Stimulated activated CD4-positive, alpha-beta T cell treated with anti-CD3 and anti-CD28 coated beads, Interleukin-1b, Interleukin-23, amount 100 ng/mL, for 1 hour (primary cell): ENCODE measurements at places on chromosomes 7 and 10.

GRCh38 chr7:18200266-18200665 is 172.6 kb upstream of the PRPS1L1 start:
- DNase-seq, result no peak

DNA sequence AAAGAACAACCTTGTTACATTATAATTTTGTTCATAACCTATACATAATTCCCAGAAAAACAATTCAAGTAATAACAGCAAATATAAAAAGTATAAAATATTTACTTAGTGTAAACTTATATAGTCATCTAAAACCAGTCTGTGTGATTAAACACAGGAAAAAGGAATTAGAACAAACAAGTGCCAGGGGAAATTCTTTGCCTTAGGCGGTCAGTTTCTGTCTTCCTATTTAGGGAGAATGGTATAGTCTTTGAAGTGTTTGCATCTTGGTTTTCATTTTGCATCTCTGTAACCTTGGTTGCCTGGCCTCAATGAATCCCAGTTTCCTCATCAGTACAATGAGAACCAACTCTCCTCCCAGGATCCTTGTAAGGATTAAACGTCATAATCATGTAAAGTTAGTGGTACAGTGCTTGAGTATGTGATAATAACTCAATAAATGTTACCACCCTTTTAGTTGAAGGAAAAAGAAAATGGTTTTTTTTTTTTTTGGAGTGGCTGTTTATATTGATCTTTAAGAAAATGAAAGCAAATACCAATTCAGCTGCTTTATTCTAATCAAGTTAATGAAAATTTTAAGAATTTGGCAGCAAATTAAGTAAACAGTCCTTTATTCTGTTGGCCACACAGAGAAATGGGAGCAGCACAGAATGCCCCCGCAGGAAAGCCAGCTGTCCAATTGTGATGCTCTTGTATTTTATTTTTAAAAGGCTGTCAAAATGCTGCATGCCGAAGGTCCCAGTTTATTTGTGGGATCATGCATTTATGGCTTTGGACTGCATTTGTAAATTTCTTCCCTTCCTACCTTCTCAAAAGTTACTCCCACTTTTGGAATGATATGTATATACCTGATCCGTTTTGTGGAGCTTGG is 61.8 kb downstream of the SHH start:
- no peak for DNase-seq

- no peak for DNase-seq
These were observed 57.1 kb upstream of the NPTX2 start for GRCh38 chr7:98559958-98560357.

DNA sequence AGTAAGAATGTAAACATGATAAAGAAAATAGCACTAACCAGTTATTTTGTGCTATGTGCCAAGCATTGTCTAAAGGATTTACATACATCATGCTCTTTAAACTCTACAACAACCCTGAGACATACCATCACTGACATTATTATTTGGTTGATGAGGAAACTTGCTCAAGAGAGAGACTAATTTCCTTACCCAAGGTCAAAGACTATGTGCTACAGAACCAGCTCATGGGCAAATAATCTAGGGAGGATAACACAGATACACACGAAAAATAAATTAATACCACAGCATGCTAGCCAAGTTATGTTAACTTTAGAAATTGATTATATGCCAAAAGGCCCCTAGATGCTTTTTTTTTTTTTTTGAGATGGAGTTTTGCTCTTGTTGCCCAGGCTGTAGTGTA is 2.7 kb downstream of the ANKRD16 start:
- DNase-seq, result no peak

- DNase-seq, result no peak
These were observed 9.6 kb downstream of the PDZD8 start for GRCh38 chr10:117365612-117366011.

DNA sequence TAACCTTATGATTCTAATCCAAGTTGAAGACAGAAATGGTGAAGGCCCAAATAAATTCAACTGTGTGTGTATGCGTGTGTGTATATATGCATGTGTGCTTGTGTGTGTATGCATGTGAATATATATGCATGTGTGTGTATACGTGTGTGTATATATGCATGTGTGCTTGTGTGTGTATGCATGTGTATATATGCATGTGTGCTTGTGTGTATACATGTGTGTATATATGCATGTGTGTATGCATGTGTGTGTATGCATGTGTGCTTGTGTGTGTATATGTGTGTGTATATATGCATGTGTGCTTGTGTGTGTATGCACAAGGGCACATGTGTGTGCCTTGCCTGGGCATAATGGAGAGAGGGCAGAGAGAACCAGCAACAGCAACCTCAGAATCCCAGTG is 184.7 kb upstream of the PLPP4 start:
- DNase-seq, result no peak

DNA sequence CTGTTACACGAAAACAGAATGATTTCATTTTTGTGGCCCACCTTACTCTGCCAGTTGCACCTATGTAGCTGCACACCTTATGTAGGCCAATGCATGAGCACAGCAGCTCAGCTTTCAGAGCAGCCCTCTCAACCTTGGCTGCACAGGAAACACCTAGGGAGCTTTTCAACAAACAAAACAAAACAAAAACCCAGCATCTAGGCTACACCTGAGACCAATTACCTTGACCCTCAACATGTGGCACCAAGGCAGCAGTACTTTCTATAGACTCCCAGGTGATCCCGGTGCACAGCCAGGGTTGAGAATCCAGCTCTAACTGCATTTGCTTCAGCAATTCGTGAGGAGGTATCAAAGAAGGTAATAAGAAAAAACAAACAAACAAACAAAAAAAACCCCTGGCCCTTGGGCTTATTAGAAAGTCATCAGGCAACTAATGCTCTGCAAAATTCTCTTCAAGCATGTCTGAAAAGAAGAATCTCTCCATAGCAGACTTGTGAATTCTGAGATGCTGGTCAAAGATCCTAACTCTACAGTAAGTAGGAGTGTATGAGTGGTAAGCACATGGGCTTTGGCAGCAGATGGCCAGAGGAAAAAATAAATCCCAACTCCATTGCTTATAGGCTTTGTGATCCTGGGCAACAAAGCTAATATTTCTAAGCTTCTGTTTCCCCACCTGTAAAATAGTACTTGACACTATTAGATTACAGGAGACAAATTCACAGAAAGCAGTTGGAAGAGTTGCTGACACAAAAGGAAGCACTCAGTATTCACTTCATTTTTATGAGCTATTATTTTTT is 113.4 kb upstream of the NOBOX start:
- no peak for DNase-seq

GRCh38 chr10:121627876-121628581 is 29.8 kb upstream of the FGFR2 start:
- DNase-seq, result no peak

DNA sequence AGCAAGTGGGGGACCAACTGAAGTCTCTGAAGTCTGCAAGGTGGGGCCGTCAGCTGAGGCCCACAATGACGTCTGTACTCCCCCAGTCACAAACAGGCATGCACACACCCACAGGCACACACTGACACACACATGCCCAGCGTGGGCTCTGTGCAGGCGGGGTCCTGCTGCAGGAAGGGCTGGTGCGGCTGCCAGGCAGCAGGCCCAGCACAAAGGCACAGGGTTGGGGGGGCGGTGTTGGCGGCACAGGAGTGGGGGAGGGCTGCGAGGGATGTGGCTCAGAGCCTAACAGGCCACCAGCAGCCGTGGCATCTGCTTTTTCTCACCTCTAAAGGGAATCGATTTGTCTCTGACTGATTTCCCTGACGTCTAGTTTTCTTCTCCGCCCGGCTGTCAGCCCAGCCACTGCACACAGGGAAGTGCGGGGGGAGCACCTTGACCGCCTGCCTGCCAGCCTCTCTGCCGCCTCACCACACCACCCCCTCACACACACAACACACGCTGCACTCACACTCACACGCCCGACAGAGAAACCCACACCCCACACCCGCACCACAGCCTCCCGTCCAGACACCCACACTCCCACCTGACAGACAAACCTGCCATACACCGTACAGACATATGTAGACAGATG is 43.5 kb upstream of the ZMIZ1 start:
- no peak for DNase-seq

GRCh38 chr7:78224923-78225322 is 426.4 kb downstream of the PHTF2 start:
- no peak for DNase-seq

DNA sequence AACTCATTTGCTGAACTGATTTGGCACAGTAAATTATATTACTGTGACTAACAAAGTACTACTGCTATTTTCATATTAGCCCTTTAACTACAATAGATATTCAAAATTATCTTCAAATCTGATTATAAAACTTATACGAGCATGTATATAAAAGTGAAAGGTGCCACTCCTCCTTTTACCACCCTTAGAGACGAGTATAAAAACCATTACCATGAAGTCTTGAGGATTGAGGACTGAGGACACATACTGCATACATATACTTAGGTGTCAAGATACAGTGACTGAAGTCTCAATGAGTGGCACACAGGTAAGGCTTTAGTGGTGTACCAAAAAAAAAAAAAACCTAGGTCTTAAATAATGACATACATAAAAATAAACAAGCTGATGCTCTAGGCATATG is 98.6 kb downstream of the DNAJC1 start:
- DNase-seq, result no peak

DNA sequence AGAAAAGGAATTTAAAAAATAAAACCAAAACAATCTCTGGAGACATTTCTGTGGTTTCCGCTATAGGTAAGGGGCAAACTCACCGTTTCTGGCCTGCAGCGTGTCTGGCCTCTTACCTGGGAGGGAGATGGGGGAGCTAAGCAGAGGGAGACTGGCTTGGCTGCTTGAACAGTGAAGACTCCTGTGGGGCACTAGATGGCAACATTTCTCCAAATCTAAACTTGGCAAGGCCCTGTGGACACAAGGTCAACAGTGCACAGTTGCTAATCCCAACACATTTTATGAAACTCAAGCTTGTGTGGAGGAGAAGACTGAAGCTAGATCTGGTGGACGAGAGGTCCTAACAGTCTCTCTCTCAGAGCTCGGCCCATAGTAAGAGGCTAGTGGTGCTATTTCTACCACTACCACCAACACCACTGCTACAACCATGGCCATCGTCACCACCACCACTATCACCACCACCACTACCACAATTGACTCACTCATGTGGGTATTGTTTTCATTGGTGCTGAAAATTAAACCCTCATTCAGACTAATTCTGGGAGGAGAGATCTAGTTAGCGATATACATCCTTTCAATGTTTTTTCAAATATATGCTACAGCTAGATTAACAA is 28.4 kb upstream of the CDHR3 start:
- DNase-seq, result no peak

DNA sequence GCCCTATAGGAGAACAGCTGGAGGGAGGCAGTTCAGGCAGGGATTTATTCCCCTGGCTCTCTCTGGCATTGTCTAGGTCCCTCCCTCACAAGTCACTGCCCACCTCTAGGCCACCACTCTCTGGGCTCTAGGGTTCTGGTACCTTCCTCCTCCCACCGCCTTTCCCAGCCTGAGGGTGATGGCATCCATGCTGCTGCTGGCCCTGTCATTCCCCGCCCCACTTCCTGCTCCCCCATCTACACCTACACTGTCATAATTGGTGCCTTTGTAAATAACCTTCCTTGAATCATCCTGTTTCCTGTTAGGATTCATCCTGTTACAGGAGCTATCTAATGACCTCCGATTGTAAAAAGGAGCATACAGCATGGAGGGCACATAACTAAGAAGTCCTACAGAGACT is 303.3 kb upstream of the COBL start:
- no peak for DNase-seq

GRCh38 chr7:123749537-123749857 is 694 bp upstream of the WASL start:
- DNase-seq, result no peak
